ENCODE measurements at places on chromosomes 3 and 15. TPM values are rescaled to one million over a fixed set of nuclear protein-coding genes. Genes with fewer than 3 reads are reported as not detected.

RTP3 gene
- not detected for total RNA-seq

SERINC4 gene
- not detected for total RNA-seq

ARGFX gene
- total RNA-seq = not detected

IGDCC3 gene
- total RNA-seq = not detected

CRYGS gene
- 1.6 TPM for total RNA-seq

CFAP100 gene
- not detected for total RNA-seq

MME gene
- 26.5 TPM for total RNA-seq

GOLGA8N gene
- total RNA-seq = 5.7 TPM

IL20RB gene
- 0.91 TPM for total RNA-seq

MEIS2 gene
- 15.8 TPM for total RNA-seq

SNX4 gene
- 30.2 TPM for total RNA-seq

PRTG gene
- 3.4 TPM for total RNA-seq

CEP19 gene
- 3.5 TPM for total RNA-seq

OR5H15 gene
- not detected for total RNA-seq

LRTM1 gene
- not detected for total RNA-seq

AMIGO3 gene
- total RNA-seq = 0.32 TPM

ATP8B4 gene
- total RNA-seq = 9.8 TPM

SPCS1 gene
- 106 TPM for total RNA-seq

CATSPER2 gene
- total RNA-seq = 1.8 TPM

CHRNA7 gene
- 0.65 TPM for total RNA-seq

ATG7 gene
- total RNA-seq = 86.5 TPM

EXD1 gene
- not detected for total RNA-seq

PCOLCE2 gene
- total RNA-seq = 124 TPM

PXYLP1 gene
- total RNA-seq = 32.7 TPM

LRCH3 gene
- 62.5 TPM for total RNA-seq

CSTA gene
- 0.65 TPM for total RNA-seq

CCR9 gene
- total RNA-seq = not detected

KBTBD12 gene
- under 0.01 TPM for total RNA-seq

SCAPER gene
- total RNA-seq = 14.5 TPM

DAZL gene
- total RNA-seq = not detected

FBXW12 gene
- not detected for total RNA-seq

ST3GAL6 gene
- total RNA-seq = 1.3 TPM

ARHGEF26 gene
- total RNA-seq = 5.2 TPM

CCDC9B gene
- 8.5 TPM for total RNA-seq

P2RY1 gene
- total RNA-seq = not detected

ALDH1A3 gene
- total RNA-seq = 24.4 TPM

DPPA4 gene
- not detected for total RNA-seq

CHRM5 gene
- not detected for total RNA-seq

DLEC1 gene
- total RNA-seq = 0.54 TPM

Measured in articular chondrocyte of knee joint (primary cell).